ENCODE measurements at places on chromosomes 3 and 15. TPM values are rescaled to one million over a fixed set of nuclear protein-coding genes. Genes with fewer than 3 reads are reported as not detected.

The NR2E3 gene
- 0.31 TPM for total RNA-seq

The ZBED2 gene
- total RNA-seq, result 0.20 TPM

The ISG20 gene
- total RNA-seq, result 33.0 TPM

The RMDN3 gene
- 22.6 TPM for total RNA-seq

The DAZL gene
- not detected for total RNA-seq

The PCSK6 gene
- total RNA-seq, result 12.1 TPM

The SCG5 gene
- total RNA-seq, result 2.0 TPM

The COL8A1 gene
- total RNA-seq, result not detected

The SPINT1 gene
- total RNA-seq, result 0.82 TPM

The ZBBX gene
- not detected for total RNA-seq

The IDH3A gene
- total RNA-seq, result 61.4 TPM

The CACNA1D gene
- total RNA-seq, result 1.2 TPM

The C3orf20 gene
- total RNA-seq, result 0.08 TPM

The PLA2G4D gene
- total RNA-seq, result not detected

The ACAD11 gene
- 8.0 TPM for total RNA-seq

The ARPIN gene
- total RNA-seq, result 12.5 TPM

The ISY1 gene
- 21.9 TPM for total RNA-seq

The ERC2 gene
- not detected for total RNA-seq

The UROC1 gene
- total RNA-seq, result not detected

The CHSY1 gene
- 33.9 TPM for total RNA-seq

The CMTM6 gene
- total RNA-seq, result 43.4 TPM

The SLC28A1 gene
- 0.03 TPM for total RNA-seq

The GOLGA8H gene
- 2.6 TPM for total RNA-seq

The CLRN1 gene
- total RNA-seq, result not detected

The TM6SF1 gene
- 0.07 TPM for total RNA-seq

The IGF2BP2 gene
- total RNA-seq, result 14.0 TPM

The SKOR1 gene
- 0.05 TPM for total RNA-seq

The VWA5B2 gene
- total RNA-seq, result 0.60 TPM

The SGO1 gene
- total RNA-seq, result 15.4 TPM

The THBS1 gene
- 50.8 TPM for total RNA-seq

The ROBO2 gene
- not detected for total RNA-seq

The EEF1AKMT4 gene
- total RNA-seq, result 8.8 TPM

The MESP2 gene
- 0.24 TPM for total RNA-seq

The RHCG gene
- 41.8 TPM for total RNA-seq

The DPPA2 gene
- not detected for total RNA-seq

The TGM5 gene
- total RNA-seq, result not detected

The TGM4 gene
- total RNA-seq, result 0.12 TPM

The CLDN18 gene
- total RNA-seq, result not detected

The TERC gene
- total RNA-seq, result not detected
